ENCODE measurements at places on chromosomes 13 and 19. TPM values are rescaled to one million over a fixed set of nuclear protein-coding genes. Genes with fewer than 3 reads are reported as not detected.
A peak's percentile ranks its signal among the peaks of the same experiment; 100 is the strongest.

DNA sequence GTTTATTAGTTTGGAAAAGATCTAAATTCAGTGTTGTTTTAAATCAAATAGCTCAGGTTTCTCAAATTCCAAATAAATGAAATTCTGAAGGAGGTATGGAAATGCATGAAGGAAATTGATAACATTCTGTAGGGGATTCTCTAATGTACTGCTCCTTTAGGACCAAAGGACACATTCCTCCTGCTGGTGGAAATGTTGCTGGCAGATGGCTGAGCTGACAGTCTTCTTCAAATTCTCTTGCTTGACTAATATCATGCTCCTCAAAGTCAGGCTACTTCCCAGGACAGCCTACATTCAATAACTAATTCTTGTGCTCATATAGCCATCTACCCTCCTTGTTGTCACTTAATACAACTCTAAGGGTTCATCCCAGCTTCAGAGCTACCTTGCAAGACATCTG, 1118.5 kb downstream of the PCDH9 start:
- no peak for DNase-seq

DNA sequence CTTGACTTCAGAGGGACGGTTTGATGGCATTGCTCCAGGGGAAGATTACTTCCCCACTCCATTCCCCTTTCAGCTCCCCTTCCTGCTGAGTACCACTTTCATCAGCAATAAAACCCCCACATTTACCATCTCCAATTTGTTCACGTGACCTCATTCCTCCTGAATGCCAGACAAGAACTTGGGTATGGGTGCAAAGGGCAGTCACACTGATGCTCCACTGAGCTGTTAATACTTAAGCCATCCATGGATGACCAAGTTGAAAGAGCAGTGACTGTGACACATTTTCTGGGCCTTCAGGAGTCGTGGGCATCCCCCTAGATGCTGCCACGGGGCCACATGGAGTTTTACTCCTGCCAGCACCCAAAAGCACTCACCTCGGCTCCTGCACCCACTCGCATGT, 93.1 kb downstream of the STOML3 start:
- DNase-seq = no peak

DNA sequence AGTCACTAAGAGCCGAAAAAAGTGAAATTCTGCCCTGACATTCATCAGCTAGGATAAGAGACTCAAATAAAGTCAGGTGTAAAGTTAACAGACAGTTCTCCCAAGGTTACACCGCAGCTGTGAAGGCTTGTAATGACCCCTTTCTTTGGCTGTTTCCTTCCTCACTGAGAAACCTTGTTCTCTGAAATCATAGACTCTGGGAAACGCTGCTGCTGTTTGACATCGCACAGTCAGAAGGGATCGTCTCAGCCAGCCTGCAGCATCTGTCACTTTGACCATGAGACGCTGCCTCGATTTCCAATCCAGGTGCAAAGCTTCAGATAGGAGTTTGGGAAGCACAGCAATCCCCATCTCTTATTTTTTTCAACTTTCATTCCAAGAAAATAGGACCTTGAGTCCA, 678 bp downstream of the BCAT2 start:
- no peak for DNase-seq

GRCh38 chr19:8206147-8207087, 2.8 kb upstream of the CERS4 start:
- DNase-seq = no peak

DNA sequence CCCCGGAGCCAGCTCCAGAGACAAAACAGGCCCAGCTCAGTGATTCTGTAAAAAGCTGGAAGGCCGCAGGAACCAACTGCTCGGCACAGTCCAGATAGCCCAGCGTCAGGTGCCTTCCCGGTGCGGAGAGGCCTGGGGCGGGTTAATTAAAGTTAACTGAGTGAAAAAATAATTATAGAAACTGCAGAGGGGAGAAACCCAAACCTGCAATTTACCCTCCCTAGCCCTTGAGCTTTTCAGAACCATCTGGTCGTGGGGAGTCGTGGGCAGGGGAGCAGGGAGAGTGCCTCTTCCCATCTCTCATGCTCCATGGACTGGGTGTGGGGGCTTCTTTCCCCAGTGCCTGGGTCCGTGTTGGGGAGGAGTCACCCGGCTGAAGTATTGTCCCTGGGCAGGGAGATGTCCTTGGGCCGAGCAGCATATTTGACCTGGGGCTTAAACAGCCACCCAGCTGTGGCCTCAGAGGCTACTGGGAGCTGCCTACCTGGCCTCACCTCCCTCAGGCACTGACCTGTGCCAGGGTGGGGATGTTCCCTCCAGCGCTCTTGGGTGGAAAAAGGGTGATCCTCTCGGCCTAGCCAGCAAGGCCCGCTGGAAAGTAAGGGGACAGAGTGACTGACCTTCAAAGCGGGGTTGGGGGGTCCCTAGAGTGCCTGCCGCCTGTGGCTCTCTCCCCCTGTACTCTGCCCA, 65.9 kb downstream of the CHST8 start:
- no peak for DNase-seq

GRCh38 chr19:53311044-53311443, 22.5 kb upstream of the ZNF845 start:
- DNase-seq = no peak

GRCh38 chr13:50916701-50917184, 7.2 kb downstream of the RNASEH2B start:
- DNase-seq = no peak

- DNase-seq = no peak
Measured at GRCh38 chr13:91359631-91360030, 12.1 kb downstream of the MIR17HG start.

DNA sequence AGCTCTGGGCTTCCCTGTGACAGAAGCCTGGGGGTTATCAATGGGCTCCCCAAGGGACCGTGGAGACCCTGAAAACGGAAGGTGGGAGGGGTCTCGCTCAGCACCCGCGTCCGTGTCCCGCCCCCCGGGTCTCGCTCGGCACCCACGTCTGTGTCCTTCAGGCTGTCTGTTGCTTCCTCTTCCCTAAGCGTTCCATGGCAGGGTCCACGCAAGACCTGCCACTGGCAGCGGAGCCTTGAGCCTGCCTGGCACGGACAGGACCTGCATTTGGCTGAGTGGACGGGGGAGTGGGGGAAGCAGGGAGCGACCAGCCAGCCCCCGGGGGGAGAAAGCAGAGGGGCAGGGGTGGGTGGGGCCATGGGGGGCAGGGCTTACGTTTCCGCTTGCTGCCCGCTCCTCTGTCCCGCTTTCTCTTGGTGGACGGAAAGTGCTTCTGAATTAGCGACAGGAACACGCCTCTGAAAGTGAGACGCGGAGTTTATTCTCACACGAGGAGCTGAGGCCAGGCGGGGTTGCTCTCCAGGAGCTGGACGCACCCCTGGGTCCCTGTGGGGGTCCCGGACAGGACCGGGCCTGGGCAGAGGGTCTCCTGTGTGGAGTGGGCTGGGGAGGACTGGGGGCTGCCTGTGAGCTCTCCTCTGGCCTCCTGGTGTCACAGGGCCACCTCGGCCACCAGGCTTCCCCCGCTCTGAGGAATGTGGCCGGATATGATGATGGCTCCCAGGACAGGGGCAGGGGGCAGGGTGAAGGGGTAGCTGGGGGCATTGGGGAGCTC, 12.0 kb downstream of the GPX4 start:
- DNase-seq = no peak

GRCh38 chr13:40798380-40798779, 9.0 kb downstream of the SLC25A15 start:
- peak; percentile 68 for DNase-seq

DNA sequence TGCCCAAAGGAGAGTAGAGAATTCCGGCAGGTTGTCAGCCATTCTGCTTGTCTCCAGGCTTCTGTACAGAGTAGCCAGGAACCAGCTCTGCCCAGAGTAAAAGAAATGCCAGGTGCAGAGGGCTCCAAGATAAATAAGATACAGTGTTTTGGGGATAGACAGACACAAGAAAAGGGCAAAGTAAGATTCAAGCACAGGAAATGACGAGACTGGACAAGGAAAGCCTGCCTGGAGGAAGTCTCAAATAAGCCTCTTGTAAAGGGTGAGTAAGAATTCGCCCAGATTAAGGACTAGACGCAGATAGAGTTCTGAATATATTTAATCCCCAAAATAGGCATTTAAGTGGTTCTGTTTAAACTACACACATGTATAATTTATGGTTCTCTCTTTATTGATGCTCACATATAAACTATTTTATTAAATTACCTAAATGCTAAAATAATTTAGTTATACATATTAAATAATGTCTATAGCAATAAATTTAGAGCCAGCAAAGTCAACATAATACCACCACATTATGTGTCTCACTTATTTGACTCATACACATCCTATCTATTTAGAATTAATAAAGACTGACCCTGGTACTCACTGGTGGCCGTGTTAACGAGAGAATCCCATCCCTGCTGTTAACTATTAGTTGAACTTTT, 98.4 kb upstream of the RAP2A start:
- no peak for DNase-seq

DNA sequence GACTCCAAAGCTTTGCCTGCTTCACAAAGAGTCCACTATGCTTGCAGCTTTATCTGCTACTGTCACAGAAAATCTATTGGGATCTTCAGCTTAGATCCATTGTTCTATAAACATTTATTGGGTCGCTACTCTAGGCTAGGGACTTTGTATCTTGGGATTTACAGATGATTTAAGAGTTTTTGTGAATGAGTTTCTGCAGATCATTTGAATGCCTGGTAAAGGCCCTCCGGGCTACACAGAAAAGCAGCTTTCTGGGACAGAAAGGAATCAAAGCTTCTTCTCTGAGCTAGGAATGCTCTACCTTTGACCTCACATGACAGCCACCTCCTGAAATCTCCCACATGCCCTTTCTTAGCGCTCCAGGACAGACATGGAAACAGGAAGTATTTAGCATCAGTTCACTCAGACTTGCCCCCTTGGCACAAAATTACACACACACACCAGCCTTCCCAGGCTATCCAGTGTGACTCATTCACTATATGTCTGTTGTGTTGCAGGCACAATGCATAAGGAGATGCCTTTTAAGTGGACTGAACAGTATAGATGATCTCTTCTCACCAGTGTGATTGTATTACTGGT, 492.4 kb downstream of the DACH1 start:
- no peak for DNase-seq

DNA sequence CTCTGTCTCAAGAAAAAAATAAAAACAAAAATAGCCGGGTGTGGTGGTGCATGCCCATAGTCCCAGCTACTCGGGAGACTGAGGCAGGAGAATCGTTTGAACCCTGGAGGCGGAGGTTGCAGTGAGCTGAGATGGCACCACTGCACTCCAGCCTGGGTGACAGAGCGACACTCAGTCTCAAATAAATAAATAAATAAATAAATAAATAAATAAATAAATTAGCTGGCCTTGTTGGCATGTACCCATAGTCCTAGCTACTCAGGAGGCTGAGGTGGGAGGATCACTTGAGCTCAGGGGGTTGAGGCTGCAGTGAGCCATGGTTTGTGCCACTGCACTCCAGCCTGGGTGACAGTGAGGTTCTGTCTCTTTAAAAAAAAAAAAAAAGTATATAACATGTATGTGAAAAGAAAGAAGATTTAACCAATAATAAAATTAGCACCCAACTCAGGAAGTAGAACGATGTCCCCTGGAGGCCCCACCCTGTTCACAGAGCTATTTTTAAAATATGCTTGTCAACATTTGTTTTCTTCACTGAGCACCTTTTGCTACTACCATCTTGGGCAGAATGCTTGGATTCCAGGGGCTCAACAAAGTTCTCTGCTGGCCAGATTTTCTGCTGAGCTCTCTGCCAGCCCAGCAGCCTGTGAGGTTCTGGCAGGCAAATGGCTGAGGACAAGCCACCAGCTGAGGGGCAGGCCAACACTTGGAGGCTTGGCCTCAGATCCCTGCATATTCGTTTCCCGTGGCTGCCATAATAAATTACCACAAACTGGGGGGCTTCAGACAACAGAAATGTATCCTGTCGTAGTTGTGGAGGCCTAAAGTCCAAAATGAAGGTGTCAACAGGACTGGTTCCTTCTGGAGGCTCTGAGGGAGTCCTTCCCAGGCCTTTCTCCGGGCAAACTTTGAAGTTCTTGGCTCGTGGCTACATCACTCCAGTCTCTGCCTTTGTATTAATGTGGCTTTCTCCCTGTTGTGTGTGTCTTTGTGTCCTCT, 5.2 kb downstream of the SLC25A42 start:
- no peak for DNase-seq

- DNase-seq = no peak
Measured at GRCh38 chr19:40726279-40726678, 9.4 kb downstream of the ITPKC start.

DNA sequence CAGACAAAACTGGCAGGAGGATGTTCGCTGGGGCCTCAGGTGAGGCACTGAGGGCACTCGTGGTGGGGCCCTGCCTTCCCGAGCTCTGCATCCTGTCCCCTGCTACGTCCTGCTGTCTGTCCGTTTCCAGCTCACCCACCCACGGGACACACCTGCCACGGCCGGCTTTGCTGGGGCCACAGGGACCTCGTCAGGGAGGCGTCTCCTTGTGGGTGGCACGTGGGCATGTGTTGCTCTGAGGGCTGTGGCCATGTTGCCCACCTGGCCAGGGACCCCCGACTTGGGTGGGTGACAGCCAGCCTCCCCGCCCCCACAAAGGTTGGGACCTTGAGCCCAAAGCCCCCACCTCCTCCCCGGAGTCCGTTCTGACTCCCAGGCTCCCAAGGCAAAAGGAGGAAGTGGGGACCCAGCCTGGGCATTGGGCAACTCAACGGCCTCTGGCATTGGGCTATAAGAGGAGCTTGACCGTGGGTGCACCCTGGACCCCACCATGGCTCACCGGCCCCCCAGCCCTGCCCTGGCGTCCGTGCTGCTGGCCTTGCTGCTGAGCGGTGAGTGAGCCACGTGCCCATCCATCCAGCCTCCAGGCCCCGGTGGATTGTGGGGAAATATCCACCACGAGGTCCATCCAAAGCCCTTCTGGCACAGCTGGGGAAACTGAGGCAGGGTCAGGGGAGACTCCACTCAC, at the start of gene PRTN3:
Gene PRTN3 (plus strand): TSS at position 481 of the 688 bp plus-strand sequence. CDS start 10 bp downstream, at position 491.
- DNase-seq = no peak

GRCh38 chr13:72383646-72384045, 343.8 kb downstream of the MZT1 start:
- no peak for DNase-seq

GRCh38 chr19:42091742-42092141, 15.8 kb downstream of the ZNF574 start:
- no peak for DNase-seq

The TBXA2R gene
- total RNA-seq = 4.4 TPM

The GSX1 gene
- not detected for total RNA-seq

The CCL25 gene
- total RNA-seq = 0.30 TPM

The SIAH3 gene
- total RNA-seq = not detected

The INAFM1 gene
- 5.6 TPM for total RNA-seq

Data from left lobe of liver (tissue), 2 donors.